ENCODE measurements at places on chromosomes 12 and 14. TPM values are rescaled to one million over a fixed set of nuclear protein-coding genes. Genes with fewer than 3 reads are reported as not detected.

DNA sequence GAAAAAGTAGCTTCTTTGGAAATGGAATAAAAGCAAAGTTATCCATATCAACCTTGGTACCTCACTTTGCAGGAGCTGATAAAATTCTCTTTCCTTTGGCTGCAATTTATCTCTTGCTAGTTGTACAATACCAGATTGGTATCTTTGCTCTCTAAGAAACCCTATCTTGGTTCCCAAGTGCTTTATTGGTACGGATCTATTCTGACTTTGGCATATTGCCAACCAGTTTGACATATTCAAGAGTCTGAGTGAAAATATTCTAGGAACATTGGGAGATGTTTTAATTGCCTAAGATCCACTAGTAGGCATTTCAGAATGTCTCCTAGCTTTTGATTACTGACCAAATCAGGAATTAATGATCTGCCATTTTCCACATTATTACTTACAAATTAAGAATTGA, 167.2 kb upstream of the ATP2B1 start:
- DNase-seq, result no peak

DNA sequence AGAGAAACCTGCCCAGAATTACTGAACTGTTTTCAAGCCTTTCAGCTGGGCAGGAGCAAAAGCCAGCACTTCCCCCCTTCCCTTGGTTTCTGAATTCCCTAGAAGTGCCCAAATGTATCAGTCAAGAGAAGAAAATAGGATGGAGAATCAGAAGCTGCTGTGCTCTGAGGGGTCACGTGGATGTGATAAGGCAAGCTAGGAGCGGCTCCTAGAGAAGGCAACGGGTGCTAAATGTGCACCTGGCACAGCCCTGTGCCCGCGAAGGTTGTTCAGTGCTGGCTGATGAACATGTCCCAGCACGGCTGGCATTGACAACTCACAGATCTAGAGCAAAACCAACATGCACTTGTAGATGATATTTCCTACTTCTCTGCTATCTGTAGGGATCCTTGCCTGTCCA, 8.3 kb downstream of the EMG1 start:
- DNase-seq, result no peak

DNA sequence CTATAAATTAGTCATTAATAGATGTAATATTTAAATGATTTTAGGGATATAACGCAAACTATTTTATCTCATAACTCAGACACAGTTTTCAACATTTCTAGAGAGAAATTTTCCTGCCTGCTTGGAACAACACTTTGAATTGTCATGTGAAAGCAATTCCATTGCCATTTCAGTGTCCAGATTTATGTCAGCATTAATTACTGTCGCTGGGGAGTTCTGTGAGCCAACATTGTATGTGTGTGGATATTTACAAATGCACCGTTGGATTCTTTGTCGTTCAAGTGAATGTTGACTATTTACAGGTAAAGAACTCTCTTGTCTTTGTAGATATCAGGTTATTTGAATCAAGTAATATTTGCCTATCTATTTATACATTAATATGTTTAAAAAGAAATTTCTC, 465.3 kb upstream of the RGS6 start:
- DNase-seq, result no peak

DNA sequence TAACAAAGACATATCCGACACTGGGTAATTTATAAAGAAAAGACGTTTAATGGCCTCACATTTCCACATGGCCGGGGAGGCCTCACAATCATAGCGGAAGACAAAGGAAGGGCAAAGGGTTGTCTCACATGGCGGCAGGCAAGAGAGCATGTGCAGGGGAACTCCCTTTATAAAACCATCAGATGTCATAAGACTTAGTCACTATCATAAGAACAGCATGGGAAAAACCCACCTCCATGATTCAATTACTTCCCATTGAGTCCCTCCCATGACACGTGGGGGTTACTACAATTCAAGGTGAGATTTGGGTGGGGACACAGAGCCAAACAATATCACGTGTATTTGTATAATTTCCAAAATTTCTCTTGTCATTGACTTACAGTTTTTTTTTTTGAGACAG, 5.5 kb upstream of the LMNTD1 start:
- DNase-seq, result no peak

- DNase-seq, result no peak
Measured at GRCh38 chr12:21220266-21220665, 89.3 kb downstream of the SLCO1B1 start.

GRCh38 chr12:46788072-46788887, 37.5 kb downstream of the SLC38A4 start:
- no peak for DNase-seq

- no peak for DNase-seq
Measured at GRCh38 chr12:124586756-124587155, 19.3 kb upstream of the NCOR2 start.

Gene GLS2
- 2.9 TPM for total RNA-seq

Gene TMEM263
- 32.9 TPM for total RNA-seq

All from PC-9 (cell line).